ENCODE measurements at places on chromosomes 1 and 21. TPM values are rescaled to one million over a fixed set of nuclear protein-coding genes. Genes with fewer than 3 reads are reported as not detected.

TTLL10 gene
- total RNA-seq: 0.36 TPM

NR0B2 gene
- total RNA-seq: not detected

CLCA1 gene
- total RNA-seq: not detected

PKP1 gene
- total RNA-seq: 211 TPM

CADM3 gene
- not detected for total RNA-seq

FAM3B gene
- total RNA-seq: not detected

TSSK3 gene
- not detected for total RNA-seq

LCE1E gene
- not detected for total RNA-seq

CLSTN1 gene
- total RNA-seq: 98.3 TPM

PTGS2 gene
- 7.9 TPM for total RNA-seq

ARTN gene
- total RNA-seq: 35.5 TPM

LIPI gene
- total RNA-seq: not detected

CDCA8 gene
- total RNA-seq: 31.8 TPM

ENAH gene
- 101 TPM for total RNA-seq

UBE2U gene
- total RNA-seq: not detected

IGSF21 gene
- not detected for total RNA-seq

OR10Z1 gene
- total RNA-seq: not detected

AADACL3 gene
- total RNA-seq: not detected

DIPK1A gene
- 2.1 TPM for total RNA-seq

SPATA1 gene
- total RNA-seq: 2.9 TPM

DPH5 gene
- total RNA-seq: 32.8 TPM

SLC5A3 gene
- 13.8 TPM for total RNA-seq

PLA2G2C gene
- total RNA-seq: not detected

TGFB2 gene
- 38.7 TPM for total RNA-seq
